ENCODE measurements at places on chromosomes 4 and X.

DNA sequence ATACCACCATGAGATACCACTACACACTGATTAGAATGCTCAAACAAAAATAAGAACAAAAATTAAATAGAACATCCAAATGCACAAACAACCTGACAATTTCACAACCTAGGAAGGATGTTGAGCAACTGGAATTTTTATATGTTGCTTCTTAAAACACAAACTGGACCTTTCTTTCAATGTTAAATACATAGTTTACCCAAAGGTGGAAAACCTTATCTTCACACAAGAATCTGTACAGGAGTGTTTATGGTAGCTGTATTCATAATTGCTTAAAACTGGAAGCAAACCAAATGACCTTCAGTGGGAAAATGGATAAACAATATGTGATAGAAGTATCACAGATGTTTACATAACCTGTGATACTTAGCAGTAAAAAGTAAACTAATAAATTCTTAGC lies 573.8 kb downstream of the MAGEB5 start:
- no peak for DNase-seq

DNA sequence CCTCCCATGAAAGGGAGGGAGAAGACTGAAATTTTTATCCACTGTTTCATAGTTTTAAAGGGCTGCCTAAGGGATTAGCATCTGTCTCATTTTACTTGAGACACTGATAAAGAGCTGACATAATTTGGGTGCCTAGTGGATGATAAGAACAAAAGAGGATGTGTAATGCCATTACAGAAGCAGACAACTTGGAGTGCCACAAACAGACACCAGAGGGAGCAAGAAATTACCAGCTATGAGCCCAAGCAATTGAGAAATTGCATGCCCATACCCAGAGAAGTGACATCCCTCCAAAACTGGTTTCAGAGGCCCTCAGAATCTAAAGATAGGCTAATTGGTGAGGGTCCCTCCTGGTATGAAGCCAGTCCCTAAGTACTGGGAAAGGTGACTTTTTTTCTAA lies 38.5 kb upstream of the POU3F4 start:
- DNase-seq: no peak

GRCh38 chrX:54171527-54172250 lies 11.4 kb downstream of the FAM120C start:
- DNase-seq: no peak

GRCh38 chr4:123110685-123111084 lies 188.3 kb upstream of the NUDT6 start:
- no peak for DNase-seq

DNA sequence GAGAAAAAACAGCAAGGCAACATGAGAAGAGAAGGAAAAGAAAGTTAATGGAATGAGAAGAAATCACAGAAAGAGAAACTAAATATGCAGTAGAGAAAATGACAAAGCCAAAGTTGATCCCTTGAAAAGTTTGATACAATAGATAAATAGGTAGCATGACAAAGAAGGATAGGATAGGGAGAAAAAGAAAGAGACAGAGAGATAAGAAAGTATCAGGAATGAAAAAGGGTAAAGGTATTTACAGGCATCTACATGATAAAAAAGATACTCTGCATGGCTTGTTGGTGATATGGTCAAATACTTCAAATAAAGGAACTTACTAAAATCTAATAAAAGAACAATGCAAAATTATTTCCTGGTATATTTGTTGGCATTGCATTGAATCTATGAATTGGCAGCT lies 185.5 kb upstream of the TECRL start:
- no peak for DNase-seq

DNA sequence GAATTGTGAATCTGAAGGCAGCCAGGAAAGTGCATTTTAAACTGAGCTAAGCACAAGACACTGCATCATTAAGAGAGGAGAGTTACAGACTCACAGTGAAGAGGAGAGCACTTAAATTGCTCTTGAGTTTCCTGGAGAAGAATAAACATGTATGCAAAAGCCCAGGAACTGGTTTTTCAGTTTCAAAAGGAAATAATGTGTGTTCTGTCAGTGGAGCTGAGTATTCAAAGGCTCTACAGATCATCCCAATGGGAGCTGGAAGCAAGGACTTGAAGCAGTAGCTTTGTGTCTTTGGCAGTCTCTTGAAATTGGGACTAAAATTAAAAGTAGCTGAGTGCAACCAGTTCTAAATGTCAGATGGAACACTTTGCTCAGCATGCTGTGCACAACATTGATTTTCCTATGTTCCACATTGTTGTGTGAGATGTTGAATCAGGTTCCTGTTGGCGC lies 147.5 kb upstream of the ANK2 start:
- no peak for DNase-seq

- DNase-seq: no peak
These were observed 21.3 kb downstream of the QDPR start for GRCh38 chr4:17490575-17491059.

DNA sequence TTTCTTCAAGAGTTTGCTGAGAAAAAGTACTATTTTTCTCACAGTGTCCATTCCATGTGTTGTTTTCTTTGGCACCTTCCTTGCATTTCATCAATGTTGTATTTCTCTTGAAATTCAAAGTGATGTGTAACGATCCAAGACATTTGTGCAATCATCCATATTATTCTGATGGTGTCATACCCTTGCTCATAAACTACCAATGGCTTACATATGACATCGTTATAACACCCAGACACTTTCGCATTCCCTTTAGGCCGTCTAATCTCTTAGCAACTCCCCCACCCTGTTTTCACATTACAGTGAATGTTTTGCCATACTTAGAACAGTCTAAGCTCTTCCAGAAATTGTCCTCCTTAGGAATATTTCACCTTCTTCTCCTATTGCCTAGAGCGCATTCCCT lies 1779.0 kb downstream of the PCDH7 start:
- no peak for DNase-seq

DNA sequence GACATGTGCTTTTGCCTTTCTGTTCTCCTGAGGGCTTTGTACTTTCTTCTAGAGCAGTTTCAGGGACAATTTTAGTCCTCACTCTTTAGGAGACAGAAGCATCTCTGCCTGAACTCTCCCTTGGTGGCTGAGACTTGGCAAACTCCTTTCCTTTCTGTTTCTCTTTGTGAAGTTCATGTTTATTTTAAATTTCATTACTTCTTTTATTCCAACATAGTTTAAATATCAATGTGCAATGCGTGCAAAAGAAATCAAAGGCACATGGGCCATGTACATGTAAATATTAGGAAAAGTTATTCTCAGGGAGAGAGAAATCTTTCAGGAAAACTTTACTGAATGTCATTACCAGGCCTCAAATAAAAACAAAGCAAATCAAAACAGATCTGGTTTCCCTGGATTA lies 177.6 kb downstream of the RNF150 start:
- peak; percentile 47 for DNase-seq

- DNase-seq: no peak
These were observed at the start of gene GABRA4 for GRCh38 chr4:46993075-46994006. GABRA4 (minus strand) TSS chr4:46993581; CDS start chr4:46993424, 157 bp downstream.

DNA sequence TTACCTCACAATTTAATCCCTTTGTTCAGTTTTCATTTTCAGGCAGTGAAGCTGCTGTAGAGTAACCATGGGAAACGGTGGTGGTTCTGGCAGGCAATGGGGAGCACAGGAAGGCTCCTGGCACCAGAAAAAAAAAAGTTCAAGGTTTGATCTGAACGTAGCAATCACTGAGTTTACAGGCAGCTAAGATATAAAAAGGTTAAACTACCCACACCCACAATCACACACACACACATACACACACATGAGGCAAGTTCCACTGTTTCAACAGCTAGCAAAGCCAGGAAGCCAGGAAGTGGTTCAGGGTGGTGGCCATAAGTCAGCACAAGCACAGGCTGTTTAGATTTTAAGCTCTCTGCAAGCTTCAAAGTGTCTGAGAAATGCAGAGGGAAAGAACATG lies at the start of gene SULT1B1:
Gene SULT1B1, minus strand, starts transcription at position 166 of the 400 bp plus-strand sequence. CDS start 5,403 bp downstream, outside the sequence.
- no peak for DNase-seq

- no peak for DNase-seq
These were observed 93.9 kb downstream of the QDPR start for GRCh38 chr4:17418010-17418409.

Data from brain pericyte (primary cell).